ENCODE measurements at places on chromosomes 7 and 10. TPM values are rescaled to one million over a fixed set of nuclear protein-coding genes. Genes with fewer than 3 reads are reported as not detected.

Gene PRKAR1B
- 14.2 TPM for total RNA-seq

Gene MRLN
- not detected for total RNA-seq

Gene ATE1
- 34.4 TPM for total RNA-seq

Gene UNCX
- total RNA-seq, result not detected

Gene HNRNPA2B1
- 398 TPM for total RNA-seq

GRCh38 chr10:83929399-83929798 lies 209.9 kb upstream of the GHITM start:
- no peaks in the 10 kb centered on the region for H3K4me1 ChIP-seq
- H3K27me3 ChIP-seq, result no peaks in the 10 kb centered on the region
- DNase-seq, result no peak
- no peaks in the 10 kb centered on the region for H3K36me3 ChIP-seq
- H3K27ac ChIP-seq, result no peak overlapping the region

DNA sequence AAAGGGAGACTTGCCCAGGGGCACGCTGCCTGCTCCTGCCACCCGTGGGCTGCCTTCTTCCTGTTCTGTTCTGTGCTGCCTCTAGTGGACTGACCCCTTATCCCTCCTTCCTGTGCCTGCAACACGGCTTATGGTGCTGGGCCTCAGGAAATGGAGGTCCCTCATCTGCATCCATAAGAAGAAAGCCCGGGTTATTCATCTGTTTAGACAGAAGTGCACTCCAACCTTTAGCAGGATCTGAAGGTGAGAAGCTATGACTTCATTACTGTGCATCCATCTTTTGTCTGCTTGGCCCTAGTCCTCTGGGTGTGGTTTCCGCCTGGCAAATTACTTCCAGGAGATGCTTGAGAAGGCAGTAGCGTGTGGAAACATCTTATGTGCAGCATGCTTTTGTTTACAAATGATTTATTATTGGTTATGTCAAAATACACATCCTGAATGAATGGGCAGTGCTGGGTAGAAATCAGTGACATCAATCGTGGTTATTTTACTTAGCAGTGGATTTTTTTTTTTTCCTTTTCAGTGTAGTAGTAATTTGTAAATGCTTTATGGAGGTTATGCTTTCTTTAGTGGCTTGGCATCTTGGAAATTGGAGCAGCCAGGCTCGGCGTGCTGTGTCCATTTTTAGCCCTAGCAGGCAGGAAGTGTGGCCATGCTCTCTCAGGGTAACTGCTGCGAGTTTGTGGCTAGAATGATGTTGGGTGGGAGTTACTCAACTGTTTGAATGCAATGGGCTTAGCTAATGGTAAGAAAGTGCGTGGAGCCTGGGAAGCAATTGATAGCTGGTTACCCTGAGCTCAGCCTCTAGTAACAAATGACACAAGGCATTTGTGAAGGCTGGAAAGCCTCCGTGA lies 12.7 kb downstream of the PTPRE start:
- H3K27ac ChIP-seq, result peak overlapping the region; percentile 86
- H3K4me1 ChIP-seq, result peaks cover 76% of the 10 kb centered on the region
- no peaks in the 10 kb centered on the region for H3K27me3 ChIP-seq
- DNase-seq, result no peak

- H3K27me3 ChIP-seq, result no peaks in the 10 kb centered on the region
- H3K4me1 ChIP-seq, result peaks cover 30% of the 10 kb centered on the region
- no peak for DNase-seq
- H3K27ac ChIP-seq, result no peak overlapping the region
- peak overlapping the region; percentile 83 for H3K4me3 ChIP-seq
Measured at GRCh38 chr10:94361171-94361794, 1.5 kb downstream of the NOC3L start.

- DNase-seq, result no peak
- H3K36me3 ChIP-seq, result peaks cover 4% of the 10 kb centered on the region
- H3K27ac ChIP-seq, result no peak overlapping the region
- H3K27me3 ChIP-seq, result no peaks in the 10 kb centered on the region
- peaks cover 6% of the 10 kb centered on the region for H3K4me1 ChIP-seq
Measured at GRCh38 chr7:1447112-1447511, 12.2 kb downstream of the MICALL2 start.

DNA sequence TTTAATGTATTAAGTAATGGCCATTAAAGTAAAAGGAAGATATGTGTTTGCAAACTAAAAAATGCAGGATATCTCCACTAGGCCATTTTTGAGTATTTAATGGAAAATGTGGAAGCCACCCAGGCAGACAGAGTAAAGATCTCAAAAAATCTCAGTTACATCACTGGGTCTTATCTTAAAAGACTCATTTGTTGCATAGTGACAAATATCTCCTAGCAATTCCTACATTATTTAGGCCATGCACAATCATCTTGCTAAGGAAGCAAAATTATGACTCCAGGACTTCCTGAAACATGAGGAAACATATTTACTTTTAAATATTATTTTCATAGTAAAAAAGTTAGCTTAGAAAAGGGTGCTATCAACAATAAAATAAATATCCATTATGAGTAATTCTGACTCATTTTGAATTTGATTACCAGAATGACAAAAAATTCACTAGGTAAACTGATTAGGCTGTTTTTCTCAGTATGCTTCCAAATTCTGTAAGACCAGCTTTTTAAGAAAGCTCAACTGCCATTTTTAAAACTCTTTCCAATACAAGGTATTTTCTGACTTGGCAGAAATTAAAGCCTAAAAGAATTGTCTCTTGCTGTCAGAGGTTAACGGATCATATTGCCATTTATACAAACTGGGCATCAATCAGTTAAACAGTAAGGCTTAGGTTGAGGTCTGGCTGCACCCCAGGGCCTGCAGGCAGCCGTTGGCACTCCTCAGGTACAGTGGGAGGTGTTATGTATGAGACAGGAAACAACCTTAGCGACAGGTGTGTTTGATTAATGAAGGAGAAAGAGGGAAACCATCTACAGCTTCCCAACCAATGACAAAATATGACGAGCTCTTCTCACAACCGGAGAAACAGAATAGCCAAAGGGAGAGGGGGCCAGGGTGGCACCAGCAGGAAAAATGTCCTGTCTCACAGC lies 31.8 kb downstream of the PCLO start:
- H3K4me1 ChIP-seq, result no peaks in the 10 kb centered on the region
- no peaks in the 10 kb centered on the region for H3K36me3 ChIP-seq
- H3K4me3 ChIP-seq, result no peak overlapping the region

DNA sequence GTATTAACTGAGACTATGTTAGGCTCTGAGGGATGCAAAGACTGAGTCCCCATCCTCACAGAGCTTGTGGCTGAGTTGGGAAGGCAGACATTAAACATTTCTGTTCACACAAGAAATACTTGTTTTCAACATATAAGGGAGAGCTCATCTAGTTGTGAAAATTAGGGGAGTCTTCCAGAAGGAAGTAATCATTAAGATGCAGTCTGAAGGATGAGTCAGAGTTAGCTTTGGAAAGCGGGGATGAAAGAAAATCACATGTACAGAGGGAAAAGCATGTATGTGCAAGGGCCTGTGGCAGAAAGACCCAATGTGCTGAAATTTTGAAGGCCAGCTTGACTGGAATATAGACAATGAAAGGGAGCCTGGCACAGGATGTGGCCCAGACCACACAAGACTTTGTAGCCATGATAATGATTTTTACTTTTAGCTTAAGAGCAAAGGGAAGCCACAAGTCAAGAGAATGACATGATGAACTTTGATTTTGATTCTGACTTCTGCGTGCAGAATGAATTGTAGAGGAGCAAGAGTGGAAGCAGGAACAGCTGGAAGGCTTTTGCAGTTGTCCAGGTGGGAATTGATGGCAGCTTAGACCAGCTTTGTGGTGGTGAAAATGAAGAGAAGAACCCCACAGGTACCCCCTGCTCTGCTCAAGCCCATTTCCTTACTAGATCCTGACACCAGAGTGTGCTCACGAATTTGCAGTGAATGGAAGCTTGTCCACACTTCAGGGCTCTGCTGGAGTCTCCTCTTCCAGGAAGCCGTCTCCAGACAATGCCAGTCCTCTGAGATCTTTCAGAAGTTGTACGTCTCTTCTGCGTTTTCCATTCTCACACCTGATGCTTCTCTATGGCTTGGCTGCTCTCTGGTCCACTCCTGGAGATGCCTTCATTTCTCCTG lies 115.6 kb downstream of the ATXN7L1 start:
- no peaks in the 10 kb centered on the region for H3K4me1 ChIP-seq
- H3K27me3 ChIP-seq, result no peaks in the 10 kb centered on the region
- H3K27ac ChIP-seq, result no peak overlapping the region

GRCh38 chr7:110156511-110156910 lies 934.4 kb upstream of the LRRN3 start:
- no peaks in the 10 kb centered on the region for H3K4me1 ChIP-seq
- H3K4me3 ChIP-seq, result no peak overlapping the region
- DNase-seq, result no peak
- H3K36me3 ChIP-seq, result no peaks in the 10 kb centered on the region
- no peaks in the 10 kb centered on the region for H3K27me3 ChIP-seq
- H3K27ac ChIP-seq, result no peak overlapping the region

GRCh38 chr10:48879451-48879850 lies 60.2 kb downstream of the LRRC18 start:
- no peak overlapping the region for H3K4me3 ChIP-seq
- H3K4me1 ChIP-seq, result no peaks in the 10 kb centered on the region
- DNase-seq, result no peak
- H3K27me3 ChIP-seq, result no peaks in the 10 kb centered on the region
- H3K27ac ChIP-seq, result no peak overlapping the region
- H3K36me3 ChIP-seq, result no peaks in the 10 kb centered on the region

DNA sequence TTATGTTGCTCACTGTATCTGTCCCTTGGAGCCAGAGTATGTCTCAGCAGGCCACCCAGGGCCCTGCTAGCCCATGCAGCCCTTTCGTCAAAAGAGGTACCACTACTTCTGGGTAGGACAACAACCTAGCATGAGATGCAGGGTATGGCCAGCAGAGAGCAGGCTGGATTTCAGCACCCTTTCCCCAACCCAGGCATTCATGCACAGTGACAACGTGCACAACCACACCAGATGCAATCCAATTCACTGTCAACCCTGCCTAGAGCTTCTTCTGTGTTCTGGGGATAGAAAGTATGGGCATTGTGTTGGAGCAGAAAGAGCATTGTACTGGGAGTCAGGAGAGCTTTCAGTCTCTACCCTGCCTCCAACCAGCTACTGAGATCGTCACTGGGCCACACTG lies 37.9 kb downstream of the JAZF1 start:
- peaks cover 59% of the 10 kb centered on the region for H3K4me1 ChIP-seq
- no peaks in the 10 kb centered on the region for H3K27me3 ChIP-seq
- DNase-seq, result no peak

DNA sequence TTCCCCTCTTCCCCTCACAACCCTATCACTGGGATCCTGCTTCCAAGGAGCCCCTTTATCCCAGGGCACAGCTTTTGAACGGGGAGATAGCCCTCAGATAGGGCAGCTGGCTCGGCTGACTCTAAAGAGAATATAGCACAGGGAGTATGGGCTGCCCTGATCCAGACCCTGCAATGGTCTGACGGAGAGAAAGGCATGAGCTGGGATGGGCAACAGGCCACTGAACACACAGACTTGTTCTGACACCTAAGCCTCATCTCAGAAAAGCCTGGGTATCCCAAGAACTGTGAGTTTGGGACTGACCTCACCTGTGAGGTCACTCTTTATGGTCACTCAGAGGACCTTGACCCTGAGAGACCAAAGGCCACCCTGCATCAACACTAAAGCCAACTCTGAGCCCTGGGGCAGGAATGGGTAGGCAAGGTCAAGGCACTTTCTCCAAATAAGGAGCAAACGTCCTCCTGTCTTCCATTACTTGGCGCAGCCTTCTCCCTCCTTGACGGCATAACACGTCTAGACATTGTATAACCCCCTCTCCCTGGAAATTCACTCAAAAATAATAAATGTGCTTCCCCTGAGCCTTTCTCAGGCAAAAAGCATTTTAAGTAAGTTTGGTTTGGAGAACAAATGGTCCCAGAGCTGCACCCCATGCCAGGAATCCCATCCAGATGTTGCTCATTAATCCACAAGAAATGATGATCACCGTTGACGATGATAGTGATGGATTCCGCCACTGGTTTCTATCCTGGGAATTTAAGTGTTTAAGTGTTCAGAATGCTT lies 8.2 kb upstream of the LRRC18 start:
- H3K4me3 ChIP-seq, result no peak overlapping the region
- no peak for DNase-seq
- no peak overlapping the region for H3K27ac ChIP-seq
- H3K27me3 ChIP-seq, result no peaks in the 10 kb centered on the region
